Activated CD8-positive, alpha-beta memory T cell treated with anti-CD3 and anti-CD28 coated beads for 4 hours (primary cell): ENCODE measurements at places on chromosomes 4 and X.

DNA sequence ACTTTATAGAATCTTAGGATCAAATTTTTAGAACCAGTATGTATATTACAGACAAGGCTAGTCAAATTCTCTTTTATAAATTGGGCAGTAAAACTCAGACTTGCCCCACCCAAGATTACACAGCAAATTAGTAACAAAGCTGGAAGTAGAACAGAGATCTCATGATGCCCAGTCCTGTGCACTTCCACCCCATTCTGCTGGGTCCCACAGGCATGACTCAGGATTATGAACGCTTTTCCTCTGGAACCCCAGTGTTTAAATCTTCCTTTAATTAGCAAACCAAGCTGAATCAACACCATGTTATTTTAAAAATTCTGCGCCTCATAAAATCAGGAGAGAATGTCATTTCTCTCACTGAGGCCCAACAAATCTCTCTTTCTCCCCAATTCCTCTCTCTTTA lies 1.5 kb upstream of the IL13RA2 start:
- no peak for DNase-seq

- DNase-seq, result no peak
These were observed 68.0 kb downstream of the YIPF7 start for GRCh38 chr4:44583393-44583792.

- DNase-seq, result no peak
These were observed at the start of gene PRDM8 for GRCh38 chr4:80196922-80197573. Gene PRDM8, plus strand, starts transcription at chr4:80197503. Its CDS starts 2,578 bp downstream, at chr4:80200081.

- DNase-seq, result no peak
These were observed 10.8 kb downstream of the CXCL8 start for GRCh38 chr4:73751166-73751565.

DNA sequence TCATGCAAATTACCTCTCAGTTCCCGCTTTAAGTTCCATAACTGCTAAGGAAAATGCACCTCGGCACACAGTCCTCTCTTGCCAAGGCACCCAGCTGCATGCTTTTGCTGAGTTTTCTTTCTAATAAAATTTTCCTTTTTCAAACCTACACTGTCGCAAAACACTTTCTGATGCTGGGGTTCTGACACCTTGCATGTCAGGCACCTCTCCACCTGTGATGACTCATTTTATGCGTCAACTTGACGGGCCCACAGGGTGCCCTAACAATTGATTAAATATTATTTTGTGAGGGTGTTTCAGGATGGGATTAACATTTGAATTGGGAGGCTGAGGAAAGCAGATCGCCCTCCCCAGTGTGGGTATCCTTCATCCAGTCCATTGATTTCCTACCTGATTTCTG lies 291.0 kb upstream of the STS start:
- DNase-seq, result no peak

- DNase-seq, result no peak
These were observed 1.1 kb upstream of the SEPTIN6 start for GRCh38 chrX:119693996-119694451.

DNA sequence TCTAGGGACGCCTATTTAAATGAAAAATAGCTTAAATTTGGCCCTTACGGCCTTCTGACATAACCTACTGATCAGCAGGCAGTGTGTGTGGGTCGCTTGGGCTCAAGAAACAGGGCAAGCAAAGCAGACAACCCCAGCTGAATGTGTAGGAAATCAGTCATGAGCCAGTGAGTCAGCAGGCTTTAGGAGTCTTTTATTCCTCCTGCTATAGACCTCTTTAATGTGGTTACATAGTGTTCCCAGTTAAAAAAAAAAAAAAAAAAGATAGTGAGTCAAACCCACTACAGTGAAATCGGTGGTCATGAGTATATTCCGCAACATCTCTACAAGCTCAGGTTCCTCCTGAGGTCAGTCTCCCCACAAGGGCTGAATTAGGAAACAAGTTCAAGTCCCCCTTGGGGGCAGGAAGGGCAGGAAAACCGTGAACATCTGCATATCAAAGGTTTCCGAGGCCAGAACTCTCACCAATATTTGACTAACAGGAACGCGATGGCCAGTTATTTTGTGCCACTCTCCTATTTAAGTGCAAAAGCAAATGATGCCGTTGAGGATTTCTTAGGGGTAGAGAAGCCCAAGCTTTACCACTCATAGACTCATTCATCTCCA lies 32.7 kb downstream of the ACSL1 start:
- peak; percentile 25 for DNase-seq

DNA sequence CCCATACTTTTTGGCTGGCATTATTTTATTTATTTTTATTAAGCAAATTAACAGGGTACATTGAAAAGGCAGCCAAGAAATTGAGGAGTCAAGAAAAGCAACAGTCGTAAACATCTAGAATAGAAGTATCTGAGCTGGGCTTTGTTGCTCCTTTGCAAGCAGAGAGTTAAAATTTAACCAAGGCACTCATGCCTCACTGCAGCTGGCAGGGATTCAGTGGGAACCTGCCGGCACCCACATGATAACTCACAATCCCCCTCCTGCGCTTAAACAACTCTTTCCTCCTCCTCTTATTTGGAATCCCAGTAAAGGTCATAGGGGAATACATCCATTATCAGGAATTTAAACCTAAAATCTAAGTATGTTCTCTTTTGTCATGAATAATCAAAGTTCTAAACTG lies 115.5 kb downstream of the SOX3 start:
- DNase-seq, result no peak

GRCh38 chr4:111905511-111905910 lies 239.7 kb upstream of the FAM241A start:
- no peak for DNase-seq

DNA sequence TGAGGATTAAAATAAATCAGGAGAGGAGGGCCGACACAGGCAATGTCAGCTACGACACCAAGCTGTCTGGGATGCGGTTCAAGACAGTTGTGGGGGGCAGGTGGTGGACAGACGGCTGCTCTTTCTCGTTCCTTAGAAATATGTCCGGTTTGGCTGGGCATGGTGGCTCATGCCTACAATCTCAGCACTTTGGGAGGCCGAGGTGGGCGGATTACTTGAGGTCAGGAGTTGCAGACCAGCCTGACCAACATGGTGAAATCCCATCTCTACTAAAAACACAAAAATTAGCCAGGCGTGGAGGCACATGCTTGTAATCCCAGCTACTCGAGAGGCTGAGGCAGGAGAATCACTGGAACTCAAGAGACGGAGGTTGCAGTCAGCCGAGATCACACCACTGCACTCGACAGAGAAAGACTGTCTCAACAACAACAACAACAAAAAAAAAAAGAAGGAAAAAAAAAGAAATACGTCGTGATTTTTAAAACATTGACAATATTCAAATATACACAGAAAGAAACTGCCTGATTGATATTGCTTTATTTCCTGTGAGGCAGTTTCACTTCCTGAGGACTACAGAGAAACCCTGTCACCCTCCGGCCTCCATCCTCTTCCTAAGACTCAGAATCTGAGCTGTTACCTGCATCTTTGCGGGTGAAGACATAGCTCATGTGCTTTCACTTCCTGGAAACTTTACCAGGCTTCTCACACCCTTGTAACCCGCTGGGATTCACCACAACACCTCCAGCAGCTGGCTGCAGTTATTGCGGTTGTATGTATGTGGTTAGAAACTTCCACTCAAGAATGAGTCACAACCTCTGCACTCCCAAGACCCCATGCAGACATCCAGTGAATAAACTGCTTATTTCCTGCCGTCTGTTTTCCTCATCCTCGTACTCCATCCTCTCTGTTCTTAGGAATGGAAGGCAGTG lies 63.8 kb upstream of the STS start:
- DNase-seq, result peak; percentile 37

GRCh38 chrX:136687457-136687856 lies 39.5 kb downstream of the CD40LG start:
- DNase-seq, result no peak

DNA sequence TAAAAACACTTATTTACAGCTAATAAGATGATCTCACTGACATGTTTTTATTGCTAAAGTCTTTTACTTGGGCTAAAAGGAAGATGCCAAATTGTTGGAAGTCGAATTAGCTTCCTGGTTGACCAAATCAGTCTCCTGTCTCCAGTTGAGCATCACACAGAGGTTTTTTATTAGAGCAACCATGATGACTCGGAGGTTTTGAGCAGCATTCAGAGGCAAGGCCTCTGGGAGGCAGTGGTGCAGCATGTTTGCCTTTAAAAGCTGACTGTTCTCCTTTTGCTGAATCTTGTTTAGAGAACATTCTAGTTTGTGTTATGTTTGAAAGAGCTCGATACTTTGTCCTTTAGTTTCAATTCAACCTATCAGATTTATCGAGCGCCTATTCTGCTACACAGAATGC lies 2.1 kb downstream of the UCHL1 start:
- DNase-seq, result no peak

GRCh38 chr4:153114771-153115321 lies 89.4 kb upstream of the TRIM2 start:
- peak; percentile 33 for DNase-seq

GRCh38 chrX:29397506-29397905 lies 810.3 kb downstream of the IL1RAPL1 start:
- DNase-seq, result no peak

- no peak for DNase-seq
These were observed 27.6 kb downstream of the WDR44 start for GRCh38 chrX:118373538-118373937.

DNA sequence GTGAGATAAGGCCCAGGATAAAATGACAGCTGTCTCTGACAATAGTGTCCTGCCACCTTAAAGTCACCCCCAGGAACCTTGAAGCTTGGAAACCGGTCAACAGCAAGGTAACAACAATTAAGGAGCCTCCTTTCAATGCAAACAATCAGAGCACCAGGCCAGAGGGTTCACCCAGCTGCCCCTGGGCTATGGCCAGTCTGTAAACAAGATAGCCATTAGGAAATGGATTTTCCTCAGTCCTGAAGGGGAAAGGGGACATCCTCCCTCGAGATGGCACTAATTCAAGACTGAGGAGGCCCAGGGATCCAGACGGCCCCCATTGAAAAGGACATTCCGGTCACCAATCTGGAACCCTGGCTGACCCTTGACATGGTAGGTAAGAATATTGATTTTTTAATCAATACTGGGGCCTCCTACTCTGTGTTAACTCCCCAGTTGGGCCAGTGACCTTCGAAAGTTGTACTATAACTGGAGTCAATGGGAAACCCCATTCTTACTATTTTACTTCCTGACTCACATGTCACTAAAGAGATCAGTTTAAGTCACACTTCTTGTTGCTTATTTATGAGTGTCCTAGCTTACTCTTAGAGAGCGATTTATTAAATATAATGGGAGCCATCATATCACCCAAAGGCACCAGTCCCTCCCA lies 61.7 kb upstream of the CT45A1 start:
- no peak for DNase-seq

DNA sequence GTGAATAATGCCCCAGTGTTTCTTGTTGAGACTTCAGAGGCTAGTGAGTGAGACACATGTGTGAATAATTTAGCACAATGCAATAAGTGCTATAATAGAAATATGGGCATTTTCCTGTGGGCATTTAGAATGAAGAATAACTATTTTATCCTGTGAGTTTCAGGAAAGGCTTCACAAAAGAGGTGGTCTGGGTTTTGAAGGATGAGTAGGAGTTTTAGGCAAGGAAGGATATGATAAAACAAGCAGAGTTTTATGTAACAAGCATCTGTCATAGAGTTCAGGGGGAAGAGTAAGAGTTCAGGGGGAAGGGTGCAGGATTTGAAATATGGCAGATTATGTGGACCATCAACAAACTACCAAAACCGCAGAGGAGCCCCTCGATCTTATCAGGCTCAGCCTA lies 529.2 kb downstream of the INPP4B start:
- DNase-seq, result no peak

DNA sequence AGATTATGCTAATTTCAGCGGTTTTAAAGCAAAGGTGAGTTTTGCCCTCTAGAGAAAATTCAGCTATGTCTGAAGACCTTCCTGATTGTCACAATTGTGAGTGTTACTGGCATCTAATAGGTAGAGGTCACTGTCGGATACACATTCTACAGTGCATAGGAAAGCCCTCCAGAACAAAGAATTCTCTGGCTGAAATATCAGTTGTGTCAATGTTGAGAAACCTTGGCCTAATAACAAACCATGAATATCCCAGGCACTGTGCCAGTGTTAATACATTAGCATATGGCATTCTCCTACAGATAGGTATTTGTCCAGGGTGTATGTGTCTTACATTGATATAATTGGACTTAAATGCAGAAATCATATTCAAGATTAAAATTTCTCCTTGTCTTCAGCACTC lies 294.3 kb downstream of the FSTL5 start:
- no peak for DNase-seq

DNA sequence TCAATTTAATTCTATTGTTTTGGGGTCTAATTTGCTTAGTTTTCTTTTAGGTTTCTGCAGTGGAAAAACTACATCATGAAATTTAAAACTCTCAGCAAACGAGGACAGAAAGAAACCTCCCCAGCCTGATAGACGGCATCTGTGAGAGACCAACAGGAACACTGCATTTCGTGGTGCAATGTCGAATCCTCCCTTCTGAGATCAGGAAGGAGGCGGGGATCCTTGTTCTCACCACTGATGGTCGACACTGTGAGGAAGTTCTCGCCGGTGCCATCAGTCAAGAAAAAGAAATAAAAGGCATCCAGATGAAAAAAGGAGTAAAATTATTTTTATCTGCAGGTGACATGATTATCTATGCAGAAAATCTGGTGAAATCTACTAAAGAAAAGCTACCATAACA lies 16.5 kb downstream of the GAK start:
- DNase-seq, result no peak

DNA sequence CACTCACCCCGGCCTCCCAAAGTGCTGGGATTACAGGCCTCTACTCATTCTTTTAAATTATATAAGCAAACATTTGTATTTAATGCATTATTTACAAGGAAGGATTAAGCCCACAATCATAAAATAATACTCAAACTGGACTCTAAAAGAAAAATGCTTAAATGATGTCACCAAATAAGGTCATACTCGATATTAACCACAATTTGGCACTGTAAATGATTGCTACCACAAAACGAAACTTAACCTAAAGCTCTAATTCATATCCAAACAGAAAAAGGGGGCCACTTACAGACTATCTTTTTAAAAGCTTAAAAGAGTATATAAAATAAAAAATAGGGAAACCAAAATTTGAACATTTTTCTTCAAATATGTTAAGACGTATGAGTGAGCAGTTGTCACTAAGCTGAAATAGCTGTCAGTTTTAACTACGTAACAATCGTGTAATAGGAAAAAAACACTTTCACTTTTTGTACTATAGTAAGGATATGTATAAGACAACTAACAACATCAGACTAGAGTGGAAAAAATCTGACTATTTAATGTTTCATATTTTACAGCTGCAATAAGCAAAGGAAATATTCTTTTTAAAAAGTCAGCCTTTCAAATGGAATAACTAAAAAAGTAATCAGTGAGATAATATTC lies 108.2 kb upstream of the GPR34 start:
- no peak for DNase-seq

- DNase-seq, result no peak
These were observed 10.5 kb downstream of the ZCCHC18 start for GRCh38 chrX:104122829-104123228.

- no peak for DNase-seq
These were observed 71.6 kb upstream of the TEX13D start for GRCh38 chrX:124260845-124261244.
